ENCODE measurements at places on chromosomes 7 and 10. TPM values are rescaled to one million over a fixed set of nuclear protein-coding genes. Genes with fewer than 3 reads are reported as not detected.
A peak's percentile ranks its signal among the peaks of the same experiment; 100 is the strongest.

DNA sequence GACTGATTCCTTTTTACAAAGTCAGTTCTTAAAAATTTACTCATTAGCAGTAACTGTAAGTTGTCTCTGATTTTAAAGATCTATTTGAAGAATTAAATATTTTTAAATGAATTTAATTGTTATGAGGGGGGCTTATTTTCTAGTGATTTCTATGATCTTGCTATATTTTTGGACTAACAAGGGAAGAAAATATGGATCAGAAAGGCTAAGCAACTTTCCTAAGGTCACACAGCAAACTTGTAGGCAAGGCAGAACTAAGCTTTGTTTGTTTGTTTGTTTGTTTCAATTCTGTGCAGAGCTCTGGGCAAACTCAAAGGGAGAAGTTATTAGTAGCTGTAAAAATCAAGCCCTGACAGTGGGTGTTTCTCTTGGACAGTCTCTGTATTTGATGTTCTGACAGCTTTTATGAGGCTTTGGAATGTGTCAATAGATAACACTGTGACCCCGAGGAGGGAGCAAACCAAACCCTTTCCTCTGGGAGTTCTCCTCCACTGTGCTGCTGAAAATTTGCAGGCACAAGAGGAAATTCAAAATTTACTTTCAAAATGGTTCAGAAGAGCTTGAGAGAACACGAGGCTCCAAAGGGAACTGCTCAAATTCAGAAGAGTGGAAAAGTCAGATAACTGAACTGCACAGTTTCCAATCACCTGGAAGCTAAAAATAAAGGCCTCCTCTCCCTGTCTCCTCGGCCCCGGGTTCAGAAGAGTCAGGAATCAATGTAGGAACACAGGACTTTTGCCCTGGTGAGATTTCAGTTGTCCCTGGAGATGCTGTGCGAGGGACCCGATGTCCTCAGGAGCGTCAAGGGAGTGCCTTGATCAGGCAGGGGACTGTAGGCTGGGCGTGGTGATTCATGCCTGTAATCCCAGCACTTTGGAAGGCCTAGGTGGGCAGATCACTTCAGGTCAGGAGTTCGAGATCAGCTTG lies 325.7 kb downstream of the GATA3 start:
- H3K4me3 ChIP-seq: no peak overlapping the region
- H3K27me3 ChIP-seq: no peaks in the 10 kb centered on the region
- no peak overlapping the region for H3K27ac ChIP-seq

The SFXN2 gene
- total RNA-seq: 18.0 TPM

DNA sequence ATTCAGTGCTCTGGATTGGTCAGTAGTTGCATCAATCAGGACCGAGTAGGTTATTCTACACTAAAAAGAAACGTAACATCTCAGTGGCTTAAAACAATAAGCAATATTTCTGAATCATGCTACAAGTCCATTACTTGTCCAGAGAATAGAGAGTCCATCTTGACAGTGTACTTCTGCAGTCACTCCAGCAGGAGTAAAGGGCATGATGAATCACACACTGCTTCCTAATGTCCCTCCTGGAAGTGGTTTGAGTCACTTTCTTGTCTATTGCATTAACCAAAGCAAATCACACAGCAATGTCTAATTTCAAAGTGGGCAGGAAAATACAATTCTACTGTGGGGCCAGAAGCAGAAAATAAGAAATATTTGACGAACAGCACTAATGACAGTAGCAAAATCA lies 124.8 kb downstream of the TSPAN12 start:
- no peaks in the 10 kb centered on the region for H3K4me1 ChIP-seq
- ATAC-seq: no peak
- H3K27me3 ChIP-seq: peaks cover 26% of the 10 kb centered on the region
- H3K36me3 ChIP-seq: no peaks in the 10 kb centered on the region

DNA sequence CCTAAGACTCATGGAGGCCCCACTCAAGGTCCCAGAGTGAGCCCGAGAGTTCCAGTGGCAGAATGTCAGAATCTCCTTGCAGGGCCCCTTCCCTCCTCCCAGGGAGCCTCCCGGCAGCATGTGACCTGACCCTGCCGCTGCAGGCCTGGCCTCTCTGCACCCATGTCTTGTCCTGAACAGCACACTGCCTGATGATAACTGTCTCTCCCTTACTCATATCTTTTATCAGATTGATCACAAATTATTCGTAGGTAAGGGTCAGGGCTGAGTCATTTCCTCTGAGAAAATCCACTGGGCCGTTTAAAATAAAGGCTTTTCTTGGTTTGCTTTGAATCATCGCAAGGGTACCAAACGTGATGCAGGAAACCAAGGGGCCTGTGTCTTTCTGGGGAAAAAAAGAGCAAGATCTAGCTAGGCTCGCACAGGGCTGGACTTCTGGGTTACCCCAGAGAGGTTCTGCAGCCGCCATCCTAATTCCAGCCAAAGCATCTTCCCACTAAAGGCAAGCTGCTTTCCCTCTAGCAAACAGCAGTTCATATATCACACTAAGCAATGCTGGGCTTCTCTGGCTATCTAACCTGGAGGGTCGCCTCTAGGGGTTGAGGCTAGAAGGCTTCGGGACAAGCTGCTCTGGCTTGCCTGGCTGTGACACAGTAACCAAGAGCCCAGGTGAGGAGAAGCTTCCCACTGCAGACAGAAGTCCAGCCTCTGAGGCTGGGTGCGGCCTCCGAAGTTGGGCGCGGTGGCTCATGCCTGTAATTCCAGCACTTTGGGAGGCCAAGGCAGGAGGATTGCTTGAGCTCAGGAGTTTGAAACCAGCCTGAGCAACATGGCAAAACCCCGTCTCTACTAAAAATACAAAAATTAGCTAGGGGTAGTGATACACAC lies 104.9 kb downstream of the SPDYE5 start:
- H3K4me3 ChIP-seq: peak overlapping the region; percentile 45
- ATAC-seq: peak; percentile 79
- no peaks in the 10 kb centered on the region for H3K27me3 ChIP-seq
- peaks cover 7% of the 10 kb centered on the region for H3K36me3 ChIP-seq
- peaks cover 20% of the 10 kb centered on the region for H3K4me1 ChIP-seq
- peak overlapping the region; percentile 86 for H3K27ac ChIP-seq

The RALA gene
- total RNA-seq: 27.9 TPM

GRCh38 chr7:105448181-105448580 lies 59.5 kb upstream of the SRPK2 start:
- peaks cover 18% of the 10 kb centered on the region for H3K4me1 ChIP-seq
- ATAC-seq: peak; percentile 23
- H3K36me3 ChIP-seq: no peaks in the 10 kb centered on the region
- peak overlapping the region; percentile 36 for H3K4me3 ChIP-seq
- H3K27ac ChIP-seq: peak overlapping the region; percentile 46

GRCh38 chr10:29780096-29780495 lies 145.3 kb upstream of the SVIL start:
- no peak overlapping the region for H3K4me3 ChIP-seq
- peaks cover 30% of the 10 kb centered on the region for H3K27me3 ChIP-seq
- H3K36me3 ChIP-seq: no peaks in the 10 kb centered on the region

DNA sequence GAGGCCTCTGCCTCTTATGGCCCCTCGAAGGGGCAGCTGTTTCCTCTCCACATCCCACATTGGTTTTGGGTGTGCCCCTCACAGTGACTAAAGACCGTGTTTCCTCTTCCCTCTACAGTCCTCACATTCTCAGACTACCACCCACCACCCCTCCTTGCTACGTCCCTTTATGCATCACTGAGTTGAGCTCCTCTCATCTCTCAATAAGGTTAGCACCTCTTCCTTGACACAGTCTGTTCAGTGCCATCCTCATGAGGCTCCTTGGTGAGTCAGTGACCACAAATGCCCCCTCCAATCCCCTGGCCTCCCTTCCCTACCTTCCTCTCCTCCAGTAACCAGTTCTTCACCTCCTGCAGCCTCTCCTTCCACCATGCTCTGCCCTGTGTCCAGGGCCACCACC lies 239.1 kb upstream of the MYO3A start:
- ATAC-seq: no peak
- H3K4me3 ChIP-seq: no peak overlapping the region
- H3K4me1 ChIP-seq: no peaks in the 10 kb centered on the region
- peaks cover 8% of the 10 kb centered on the region for H3K27me3 ChIP-seq
- H3K27ac ChIP-seq: no peak overlapping the region

The ASB10 gene
- not detected for total RNA-seq

The SPRN gene
- not detected for total RNA-seq

The DPP6 gene
- total RNA-seq: not detected

The ENTPD1 gene
- 36.3 TPM for total RNA-seq
